PC-3 (cell line): ENCODE measurements at places on chromosomes 6 and 20. TPM values are rescaled to one million over a fixed set of nuclear protein-coding genes. Genes with fewer than 3 reads are reported as not detected.

Gene CST4
- total RNA-seq = 0.98 TPM in 1 of 2 replicates, not detected in the other

Gene SNPH
- 21.4 and 24.9 TPM in 2 replicates for total RNA-seq

GRCh38 chr6:150599199-150600009 is at the start of gene PLEKHG1:
Gene PLEKHG1, plus strand, starts transcription at chr6:150599885. Its CDS starts 133,797 bp downstream, at chr6:150733682.
- peaks cover 6% of the 10 kb centered on the region for H3K4me1 ChIP-seq
- no peak within 1 kb of the TSS for H3K27ac ChIP-seq
- peak within 1 kb of the TSS; percentile 86 for H3K4me3 ChIP-seq

DNA sequence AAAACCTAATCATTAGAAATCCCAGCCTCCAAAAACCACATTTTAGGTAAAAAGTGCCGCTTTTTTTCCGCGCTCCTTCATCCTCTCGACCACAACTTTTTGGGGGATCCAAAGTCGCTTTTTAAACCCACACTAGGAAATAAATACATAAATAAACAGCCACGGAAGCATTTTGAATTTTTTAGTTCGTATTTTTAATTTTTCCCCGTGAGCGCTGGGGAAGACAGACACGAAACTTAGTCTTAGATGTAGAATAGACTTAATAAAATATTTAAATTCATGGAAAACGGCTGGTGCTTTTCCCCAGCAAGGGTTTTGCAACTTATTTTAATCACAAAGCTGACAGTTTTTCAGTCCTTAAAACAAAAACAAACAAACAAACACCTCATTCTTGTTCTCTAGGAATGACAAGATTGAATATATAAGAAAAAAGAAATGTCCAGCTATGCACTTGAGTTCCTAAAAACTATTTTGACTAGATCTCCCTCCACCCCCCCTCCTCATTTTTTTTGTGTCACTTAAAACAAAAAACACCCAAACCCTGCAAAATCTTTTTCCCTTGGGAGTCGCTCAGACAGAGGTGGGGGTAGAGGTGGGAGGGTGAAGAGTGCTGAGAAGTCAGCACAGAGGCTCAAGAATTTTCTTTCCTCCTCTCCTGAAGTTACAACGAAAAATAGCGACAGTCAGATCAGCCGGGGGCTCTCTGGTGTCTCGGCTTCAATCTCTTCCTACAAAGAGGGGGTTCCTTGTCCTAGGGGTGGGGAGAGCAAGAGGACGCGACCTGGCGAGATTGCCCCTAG is 43.4 kb upstream of the SUPT3H start:
- DNase-seq = no peak
- H3K36me3 ChIP-seq = no peaks in the 10 kb centered on the region
- H3K4me1 ChIP-seq = peaks cover 41% of the 10 kb centered on the region
- peak overlapping the region; percentile 93 for H3K4me3 ChIP-seq

Gene BTN1A1
- not detected in 2 replicates for total RNA-seq

- H3K4me1 ChIP-seq = no peaks in the 10 kb centered on the region
- DNase-seq = no peak
- H3K4me3 ChIP-seq = no peak overlapping the region
- H3K36me3 ChIP-seq = no peaks in the 10 kb centered on the region
- no peaks in the 10 kb centered on the region for H3K27me3 ChIP-seq
Measured at GRCh38 chr6:49782725-49783124, 4.4 kb downstream of the PGK2 start.

Gene WFDC10B
- total RNA-seq = not detected in 2 replicates

DNA sequence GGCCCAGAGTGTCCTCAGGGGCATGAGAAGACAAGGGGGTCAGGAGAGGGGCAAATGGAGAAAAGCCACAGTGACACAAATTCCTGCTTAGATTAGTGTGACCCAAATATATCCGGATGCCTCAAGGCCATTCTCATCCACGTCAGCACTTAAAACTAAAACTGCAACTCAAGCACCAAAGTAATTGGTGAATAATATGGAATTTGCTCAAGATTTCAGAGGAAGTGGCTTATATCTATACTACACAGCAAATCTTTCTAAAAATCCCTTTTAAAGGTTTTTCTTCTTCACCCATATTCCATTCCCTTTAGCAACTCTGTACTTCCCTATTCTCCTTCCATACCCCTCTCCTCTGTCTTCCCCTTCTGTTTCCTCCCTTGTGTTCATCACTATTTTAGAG is 15.2 kb downstream of the DEF6 start:
- H3K4me3 ChIP-seq = no peak overlapping the region
- no peaks in the 10 kb centered on the region for H3K27me3 ChIP-seq
- H3K4me1 ChIP-seq = peaks cover 6% of the 10 kb centered on the region
- no peaks in the 10 kb centered on the region for H3K36me3 ChIP-seq
- no peak overlapping the region for H3K27ac ChIP-seq
- no peak for DNase-seq

DNA sequence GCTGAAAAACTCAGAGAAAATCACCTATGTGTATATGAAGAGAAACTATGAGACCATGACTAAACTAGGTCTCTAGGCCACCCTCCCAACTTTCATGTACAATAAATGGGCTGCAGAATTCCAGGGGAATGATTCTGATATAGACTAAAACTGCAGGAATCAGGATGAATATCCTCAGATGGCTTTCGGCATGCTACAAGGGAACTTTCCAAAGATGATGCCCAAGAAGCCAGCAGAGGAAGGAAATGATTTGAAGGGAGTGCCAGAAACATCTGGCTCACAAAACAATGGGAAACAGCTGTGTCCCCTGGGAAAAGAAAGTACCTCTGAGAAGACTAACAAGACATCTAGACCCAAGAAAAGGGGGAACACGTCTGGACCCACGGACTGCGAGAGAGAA is 41.1 kb downstream of the PLN start:
- no peaks in the 10 kb centered on the region for H3K4me1 ChIP-seq
- H3K4me3 ChIP-seq = no peak overlapping the region
- no peaks in the 10 kb centered on the region for H3K36me3 ChIP-seq
- no peaks in the 10 kb centered on the region for H3K27me3 ChIP-seq

- no peak overlapping the region for H3K4me3 ChIP-seq
- no peak overlapping the region for H3K27ac ChIP-seq
- DNase-seq = no peak
- H3K36me3 ChIP-seq = peaks cover 90% of the 10 kb centered on the region
- no peaks in the 10 kb centered on the region for H3K27me3 ChIP-seq
Measured at GRCh38 chr20:35721219-35721618, 20.8 kb downstream of the RBM39 start.

Gene LKAAEAR1
- total RNA-seq = 0.98 and 1.1 TPM in 2 replicates

Gene HSPA1L
- 0.26 and 0.69 TPM in 2 replicates for total RNA-seq

DNA sequence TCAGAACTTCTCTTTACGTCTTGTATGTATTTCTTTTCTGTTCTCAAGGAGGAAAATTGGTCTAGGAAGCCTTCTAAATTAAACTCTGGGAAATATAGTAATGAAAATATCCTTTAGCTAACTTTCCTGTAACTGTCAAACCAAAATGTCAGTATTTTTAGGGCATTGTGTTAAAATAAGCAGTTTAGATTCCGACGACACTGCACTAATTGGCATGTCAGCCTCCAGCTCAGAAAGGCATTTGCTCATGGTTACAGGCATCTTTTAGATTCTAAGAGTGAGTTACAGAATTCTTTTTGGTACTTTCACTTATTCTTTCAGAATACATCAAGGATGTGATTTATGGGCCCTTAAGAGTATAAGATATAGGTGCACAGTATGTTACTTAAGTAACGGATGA is 26.1 kb upstream of the VAPB start:
- H3K4me3 ChIP-seq = no peak overlapping the region
- peaks cover 54% of the 10 kb centered on the region for H3K36me3 ChIP-seq
- no peaks in the 10 kb centered on the region for H3K27me3 ChIP-seq

- no peak overlapping the region for H3K4me3 ChIP-seq
- no peaks in the 10 kb centered on the region for H3K27me3 ChIP-seq
Measured at GRCh38 chr6:158767709-158768108, 51.5 kb downstream of the EZR start.

Gene GSTA2
- total RNA-seq = not detected in 2 replicates

GRCh38 chr6:81890846-81891245 is 138.4 kb upstream of the TENT5A start:
- no peak overlapping the region for H3K27ac ChIP-seq
- no peaks in the 10 kb centered on the region for H3K27me3 ChIP-seq
- no peaks in the 10 kb centered on the region for H3K36me3 ChIP-seq
- H3K4me3 ChIP-seq = no peak overlapping the region
- peaks cover 9% of the 10 kb centered on the region for H3K4me1 ChIP-seq

GRCh38 chr6:1616701-1617463 is 7.2 kb downstream of the FOXC1 start:
- H3K27me3 ChIP-seq = no peaks in the 10 kb centered on the region
- H3K4me3 ChIP-seq = no peak overlapping the region

Gene SLC26A8
- not detected in 2 replicates for total RNA-seq
